Thoracic aorta (tissue), 2 donors: ENCODE measurements at places on chromosomes 12 and 14. TPM values are rescaled to one million over a fixed set of nuclear protein-coding genes. Genes with fewer than 3 reads are reported as not detected.

PLEKHH1 gene
- 1.4 TPM for total RNA-seq

BCL2L2 gene
- 74.4 TPM for total RNA-seq

SLC5A8 gene
- total RNA-seq: not detected

NTF3 gene
- total RNA-seq: 24.4 TPM

TTC9 gene
- 4.7 TPM for total RNA-seq

ACVRL1 gene
- 90.2 TPM for total RNA-seq

SPATS2 gene
- 31.4 TPM for total RNA-seq

CLEC4D gene
- 0.63 TPM for total RNA-seq

MIP gene
- not detected for total RNA-seq

TMEM117 gene
- total RNA-seq: 30.8 TPM

PPP2R5C gene
- 341 TPM for total RNA-seq

PPFIA2 gene
- 51.1 TPM for total RNA-seq

POU6F1 gene
- 14.5 TPM for total RNA-seq

PYGL gene
- total RNA-seq: 39.9 TPM

TAS2R8 gene
- not detected for total RNA-seq

ENDOU gene
- total RNA-seq: 0.49 TPM

NEUROD4 gene
- not detected for total RNA-seq

AKAP3 gene
- 3.3 TPM for total RNA-seq

GABARAPL1 gene
- 114 TPM for total RNA-seq

ULK1 gene
- 23.2 TPM for total RNA-seq

TAS2R31 gene
- 9.5 TPM for total RNA-seq
